Stimulated activated naive CD4-positive, alpha-beta T cell (primary cell): ENCODE measurements at places on chromosomes 3 and 15.
A peak's percentile ranks its signal among the peaks of the same experiment; 100 is the strongest.

- DNase-seq = no peak
Measured at GRCh38 chr3:94137377-94137776, 74.5 kb downstream of the NSUN3 start.

DNA sequence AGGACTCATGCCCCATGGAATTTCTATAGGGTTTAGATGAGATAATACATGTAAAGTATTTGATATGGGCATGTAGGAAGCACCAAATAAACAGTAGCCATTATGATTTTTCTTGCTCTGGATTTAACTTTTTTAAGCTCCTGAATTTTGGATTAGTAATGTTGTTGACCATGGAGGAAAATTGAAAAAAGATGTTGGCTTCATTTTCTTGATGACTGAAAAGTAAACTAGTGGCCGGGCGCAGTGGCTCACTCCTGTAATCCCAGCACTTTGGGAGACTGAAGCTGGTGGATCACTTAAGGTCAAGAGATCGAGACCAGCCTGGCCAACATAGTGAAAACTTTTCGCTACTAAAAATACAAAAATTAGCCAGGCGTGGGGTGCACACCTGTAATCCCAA lies 120.3 kb downstream of the PTPRG start:
- no peak for DNase-seq

GRCh38 chr15:65790694-65791334 lies 1.3 kb downstream of the DENND4A start:
- no peak for DNase-seq

- DNase-seq = no peak
Measured at GRCh38 chr3:163951397-163951987, 1126.8 kb downstream of the SI start.

GRCh38 chr3:33910031-33910430 lies 111.6 kb downstream of the PDCD6IP start:
- no peak for DNase-seq

GRCh38 chr3:27623085-27623753 lies 98.9 kb downstream of the EOMES start:
- DNase-seq = no peak

- no peak for DNase-seq
Measured at GRCh38 chr3:30628205-30628900, 22.0 kb downstream of the TGFBR2 start.

DNA sequence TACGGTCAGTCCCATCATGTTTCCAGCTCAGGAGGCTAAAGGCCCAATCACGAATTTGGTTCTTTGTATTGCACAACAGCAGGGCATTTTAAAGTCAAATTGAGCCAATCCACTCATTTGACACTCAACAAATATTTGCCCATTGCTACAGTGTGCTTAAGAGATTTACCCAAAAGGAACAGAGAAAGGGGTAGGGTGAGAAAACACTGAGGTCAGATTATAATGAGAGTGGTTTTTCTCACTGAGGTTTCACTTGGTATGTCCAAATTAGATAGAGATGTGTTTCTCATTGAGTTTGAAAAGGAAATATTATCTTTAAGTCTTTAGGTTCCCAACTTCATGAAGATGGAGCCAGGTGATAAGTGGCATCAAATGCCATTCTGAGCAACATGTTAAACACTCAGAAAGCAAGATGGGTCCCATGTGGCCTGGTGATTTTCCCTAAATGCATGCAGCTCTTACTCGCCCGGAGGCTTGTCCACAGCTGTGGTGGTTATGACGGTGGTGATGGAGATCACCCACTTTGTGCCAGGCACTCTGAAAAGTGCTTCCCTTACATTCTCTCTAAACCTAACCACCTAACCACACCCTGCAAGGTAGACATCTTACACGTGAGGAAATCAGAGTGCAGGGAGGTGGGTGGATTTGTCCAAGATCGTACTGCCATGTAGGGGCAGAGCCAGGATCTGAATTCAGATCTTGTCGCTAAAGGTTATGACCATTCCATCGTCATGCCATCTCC lies 31.2 kb upstream of the USP3 start:
- DNase-seq = peak; percentile 13

GRCh38 chr3:183538486-183538885 lies 17.0 kb downstream of the KLHL6 start:
- DNase-seq = no peak

DNA sequence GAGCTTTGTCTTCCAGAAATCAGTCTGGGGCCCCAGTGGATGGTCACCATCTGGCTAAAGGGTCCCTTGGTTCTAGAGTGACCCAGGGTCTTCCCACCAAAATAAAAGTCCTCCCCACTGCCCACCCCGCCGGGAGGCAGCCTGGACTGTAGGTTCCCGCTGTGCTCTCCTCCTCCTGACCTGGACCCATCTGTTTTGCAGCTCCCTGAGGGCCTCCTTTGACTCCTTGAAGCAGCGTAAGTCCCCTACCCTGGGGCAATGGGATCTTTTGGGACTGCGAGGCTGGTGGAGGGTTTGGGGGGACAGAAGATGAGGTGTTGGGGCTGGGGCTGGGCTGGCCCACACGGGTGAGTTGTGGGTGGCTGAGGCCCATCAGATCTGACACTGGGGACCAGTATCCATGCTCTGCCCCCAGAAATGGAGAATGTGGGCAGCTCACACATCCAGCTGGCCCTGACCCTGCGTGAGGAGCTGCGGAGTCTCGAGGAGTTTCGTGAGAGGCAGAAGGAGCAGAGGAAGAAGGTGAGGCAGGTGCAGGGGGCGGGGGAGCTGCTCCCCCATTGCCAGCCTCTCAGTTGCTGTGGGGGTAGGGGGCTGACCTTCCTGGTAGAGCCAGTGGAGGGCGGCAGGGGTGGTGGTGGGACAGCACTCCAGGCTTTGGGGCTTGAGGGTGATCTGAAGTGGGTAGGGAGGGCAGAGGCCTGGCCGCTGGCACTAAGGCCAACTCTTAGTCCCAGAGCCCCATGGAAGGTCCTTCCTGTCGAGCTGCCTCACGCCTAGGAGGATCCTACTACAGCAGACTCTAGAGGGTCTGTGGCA lies 30.4 kb downstream of the PSTPIP1 start:
- DNase-seq = no peak

- no peak for DNase-seq
Measured at GRCh38 chr3:94028093-94028837, at the start of gene STX19. Gene STX19 (minus strand): TSS chr3:94028597. CDS start chr3:94015269, 13,328 bp downstream.

DNA sequence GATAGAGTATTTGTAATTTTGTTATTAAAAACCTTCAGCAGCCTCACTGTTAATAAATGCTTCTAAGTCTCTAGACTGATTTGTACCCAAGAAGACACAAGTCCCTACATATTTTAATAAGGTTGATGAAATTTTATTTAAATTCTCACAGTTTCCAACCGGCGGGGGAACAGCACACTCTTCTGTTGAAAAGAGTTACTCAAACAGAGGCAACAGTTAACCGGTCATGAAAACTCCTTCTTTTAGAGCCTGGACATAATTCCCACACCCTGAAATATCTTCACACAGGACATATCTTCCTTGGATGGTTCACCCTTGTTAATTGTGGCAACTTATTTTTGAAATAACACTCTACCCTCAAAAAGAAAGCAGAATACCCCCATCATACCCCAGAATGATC lies 278.8 kb downstream of the FOXP1 start:
- DNase-seq = peak; percentile 39

- no peak for DNase-seq
Measured at GRCh38 chr3:22908989-22909507, 294.1 kb upstream of the UBE2E2 start.

DNA sequence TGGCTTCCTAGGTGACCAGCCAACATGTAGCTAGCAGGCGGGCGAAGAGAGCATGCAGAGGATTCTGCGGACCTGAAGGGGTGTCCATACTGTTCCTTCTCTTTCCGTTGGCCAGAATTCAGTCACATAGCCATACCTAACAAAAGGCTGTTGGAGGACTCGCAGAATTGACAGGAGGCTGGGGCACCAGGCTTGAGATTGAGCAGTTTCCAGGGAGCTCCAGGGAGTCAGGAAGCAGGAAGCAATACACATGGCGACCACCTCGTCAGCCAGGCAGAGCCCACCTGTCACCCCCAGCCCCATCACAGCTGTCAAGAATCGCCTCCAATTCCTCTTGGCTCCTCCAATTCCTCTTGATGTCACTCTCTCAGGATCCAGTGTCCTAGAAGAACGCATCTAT lies 13.2 kb upstream of the DNAJA4 start:
- DNase-seq = no peak

GRCh38 chr15:84599906-84600305 lies 903 bp upstream of the ZSCAN2 start:
- DNase-seq = no peak

GRCh38 chr3:13093687-13094086 lies 20.5 kb upstream of the IQSEC1 start:
- DNase-seq = no peak

- no peak for DNase-seq
Measured at GRCh38 chr3:163159306-163159705, 1662.7 kb downstream of the OTOL1 start.

DNA sequence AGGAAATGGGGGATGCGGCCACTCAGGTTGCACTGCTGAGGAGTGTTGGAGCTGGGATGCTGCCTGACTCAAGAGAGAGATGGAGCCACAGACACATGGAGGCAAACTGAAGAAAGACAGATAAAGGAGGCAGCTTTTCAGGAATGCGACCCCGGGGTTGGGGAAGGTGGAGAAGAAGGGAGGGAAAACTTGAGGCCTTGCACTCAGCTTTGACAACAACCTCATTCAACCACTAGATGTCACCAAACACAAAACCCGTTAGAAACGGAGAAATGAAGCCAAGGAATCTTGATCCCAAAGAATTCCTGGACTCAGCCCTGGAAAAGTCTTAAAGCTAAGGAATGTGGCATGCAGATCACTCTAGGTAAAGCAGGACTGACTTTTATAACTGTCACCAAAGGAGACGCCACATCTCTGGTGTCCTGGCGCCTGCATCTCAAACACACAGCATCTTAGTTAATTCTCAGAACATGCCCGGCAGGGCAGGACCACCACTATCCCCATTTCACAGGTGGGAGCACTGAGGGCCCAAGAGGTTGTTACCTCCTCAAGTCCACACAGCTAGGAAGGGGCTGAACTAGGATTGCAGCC lies 59.6 kb upstream of the LMCD1 start:
- no peak for DNase-seq

GRCh38 chr15:89364741-89365450 lies 30.3 kb upstream of the POLG start:
- DNase-seq = no peak

- DNase-seq = no peak
Measured at GRCh38 chr3:44926172-44926571, 49.8 kb downstream of the ZDHHC3 start.

- no peak for DNase-seq
Measured at GRCh38 chr15:26323566-26323965, 449.3 kb downstream of the GABRB3 start.

GRCh38 chr3:69748503-69748902 lies 9.2 kb downstream of the MITF start:
- no peak for DNase-seq

- no peak for DNase-seq
Measured at GRCh38 chr3:80677796-80678195, 910.0 kb upstream of the ROBO1 start.

DNA sequence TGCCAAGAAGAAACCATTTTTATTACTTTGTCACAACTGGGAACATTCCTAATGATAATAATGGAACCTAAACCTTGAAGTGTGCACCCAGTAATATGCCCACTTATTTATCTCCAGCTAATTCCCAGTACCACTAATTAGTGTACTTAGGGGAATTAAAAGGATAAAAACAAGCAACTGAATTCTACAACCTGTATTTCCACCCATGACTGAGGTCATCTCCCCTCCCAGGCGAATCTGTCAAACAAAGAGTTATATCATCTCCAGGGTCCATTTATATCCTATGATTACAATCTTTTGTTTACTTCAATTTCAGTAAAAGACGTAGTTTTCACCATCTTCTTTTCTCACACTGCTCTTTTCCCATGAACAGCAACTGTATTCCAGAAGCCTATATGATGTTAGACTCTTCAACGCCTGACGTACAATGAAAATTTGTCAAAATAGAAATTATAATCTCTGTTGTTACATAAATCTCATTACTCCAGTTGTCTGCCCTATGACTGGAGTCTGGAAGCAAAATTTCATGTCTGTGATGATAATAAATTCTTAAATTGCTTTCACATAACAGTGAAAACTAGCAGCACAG lies 177.6 kb downstream of the GOLIM4 start:
- DNase-seq = no peak

GRCh38 chr15:52193791-52194190 lies 2.6 kb upstream of the GNB5 start:
- no peak for DNase-seq

DNA sequence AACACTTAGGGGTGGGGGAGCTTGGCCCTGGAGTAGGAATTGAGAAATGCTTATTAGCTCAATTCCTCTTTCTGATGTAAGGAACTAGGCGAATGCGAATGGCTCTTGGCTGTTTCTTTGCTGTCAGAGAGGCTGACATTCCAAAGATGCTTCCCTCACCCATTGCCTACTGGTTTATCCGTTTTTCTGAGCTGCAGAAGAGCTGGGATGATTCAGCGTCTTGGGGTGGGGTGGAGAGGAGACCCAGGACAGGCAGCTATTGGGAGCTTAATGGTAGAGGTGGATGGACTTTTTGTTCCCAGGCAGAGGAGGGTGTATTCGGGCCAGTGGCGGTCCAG lies 9.8 kb downstream of the PLEKHO2 start:
- DNase-seq = no peak

- DNase-seq = no peak
Measured at GRCh38 chr3:134377896-134378295, 3.6 kb upstream of the AMOTL2 start.

GRCh38 chr15:71465131-71465955 lies 345.0 kb upstream of the NR2E3 start:
- DNase-seq = no peak

DNA sequence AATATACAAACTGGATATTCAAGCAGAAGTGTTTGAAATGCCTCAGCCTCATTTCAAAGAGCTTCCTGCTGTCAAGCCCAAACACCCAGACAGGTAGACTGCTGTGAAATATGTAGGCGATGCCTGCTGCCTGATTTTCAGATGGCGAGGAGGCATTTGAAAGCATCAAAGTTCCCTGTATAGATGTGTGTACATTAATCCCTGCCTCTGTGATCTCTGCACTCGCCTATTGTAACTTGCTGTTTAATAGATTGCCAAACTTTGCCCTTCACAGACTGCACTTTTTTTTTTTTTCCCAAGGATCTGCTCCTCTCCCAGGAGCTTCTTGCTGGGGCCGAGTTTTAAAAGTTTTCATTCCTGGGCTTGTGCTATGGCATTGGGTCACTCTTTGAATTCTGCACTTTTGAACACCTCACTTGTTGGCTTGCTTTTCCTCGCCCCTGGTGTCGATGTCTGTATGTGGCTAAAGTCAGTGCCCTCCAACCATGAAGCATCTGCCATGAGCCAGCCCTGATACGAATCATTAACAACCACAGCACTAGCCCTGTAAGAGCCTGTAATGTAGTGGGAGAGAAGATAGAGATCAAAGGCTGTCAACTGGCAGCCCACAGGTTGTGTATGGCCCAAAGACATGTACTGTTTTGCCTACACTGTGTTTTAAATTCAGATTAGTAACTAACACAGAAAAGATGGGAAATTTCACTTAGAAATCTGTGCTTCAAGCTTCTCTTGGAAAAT lies 287.6 kb upstream of the ICE2 start:
- no peak for DNase-seq

- DNase-seq = no peak
Measured at GRCh38 chr3:188212308-188212969, 58.5 kb downstream of the LPP start.

GRCh38 chr3:13376091-13376490 lies 44.0 kb downstream of the NUP210 start:
- DNase-seq = no peak

- DNase-seq = no peak
Measured at GRCh38 chr15:40053831-40054604, 15.0 kb upstream of the SRP14 start.
